A549 treated with AZD2906 at 1 μM for 4 hours (cell line): ENCODE measurements at places on chromosomes 4 and X. TPM values are rescaled to one million over a fixed set of nuclear protein-coding genes. Genes with fewer than 3 reads are reported as not detected.

CLDN22 gene
- not detected in 5 replicates for total RNA-seq

SCOC gene
- total RNA-seq: 25.4 to 34.7 TPM (median 31.2 TPM) in 5 replicates

GPR78 gene
- total RNA-seq: 0.03 to 0.06 TPM in 2 of 5 replicates, not detected in the others

ATOH1 gene
- total RNA-seq: not detected in 5 replicates

UGT2B10 gene
- 0.03 to 0.06 TPM in 2 of 5 replicates, not detected in the others for total RNA-seq

GABRQ gene
- 0.15 to 0.24 TPM (median 0.21 TPM) in 5 replicates for total RNA-seq

LRCH2 gene
- total RNA-seq: 0.01 to 0.03 TPM (median 0.02 TPM) in 3 of 5 replicates, not detected in the others
